ENCODE measurements at places on chromosomes 12 and 14.

- no peak for DNase-seq
These were observed 58.6 kb upstream of the PARP11 start for GRCh38 chr12:3931776-3932175.

- DNase-seq, result no peak
These were observed 2.5 kb downstream of the CAPS2 start for GRCh38 chr12:75327642-75328041.

- DNase-seq, result no peak
These were observed 28.5 kb downstream of the GPRC5A start for GRCh38 chr12:12919666-12920435.

DNA sequence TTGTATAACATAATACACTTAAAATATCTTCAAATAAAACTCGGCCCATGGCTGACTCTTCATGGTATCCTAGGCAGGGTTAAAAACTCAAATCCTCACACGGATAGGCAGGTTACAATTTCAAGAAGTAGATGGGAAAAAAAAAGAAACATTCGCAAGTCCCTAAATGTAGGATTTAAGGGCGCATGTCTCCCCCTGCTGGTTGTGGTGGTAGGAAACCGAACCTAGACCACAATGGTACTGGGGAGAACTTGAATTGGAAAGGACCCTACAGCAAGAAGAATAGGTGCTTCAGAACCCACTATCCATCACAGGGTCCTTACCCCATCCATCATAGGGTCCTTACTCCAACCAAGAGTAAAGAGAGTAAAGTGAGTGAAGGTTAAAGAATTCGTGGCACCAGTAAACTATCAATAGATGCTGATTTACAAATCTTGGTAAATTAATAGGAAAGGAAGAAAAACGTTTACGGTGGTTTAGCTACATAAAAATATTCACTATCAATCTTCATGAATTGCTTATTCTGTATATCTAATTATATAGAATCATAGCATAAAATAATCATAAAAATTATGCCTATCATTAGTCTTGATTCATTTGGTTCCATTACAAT lies 3.3 kb upstream of the CIPC start:
- peak; percentile 62 for DNase-seq

DNA sequence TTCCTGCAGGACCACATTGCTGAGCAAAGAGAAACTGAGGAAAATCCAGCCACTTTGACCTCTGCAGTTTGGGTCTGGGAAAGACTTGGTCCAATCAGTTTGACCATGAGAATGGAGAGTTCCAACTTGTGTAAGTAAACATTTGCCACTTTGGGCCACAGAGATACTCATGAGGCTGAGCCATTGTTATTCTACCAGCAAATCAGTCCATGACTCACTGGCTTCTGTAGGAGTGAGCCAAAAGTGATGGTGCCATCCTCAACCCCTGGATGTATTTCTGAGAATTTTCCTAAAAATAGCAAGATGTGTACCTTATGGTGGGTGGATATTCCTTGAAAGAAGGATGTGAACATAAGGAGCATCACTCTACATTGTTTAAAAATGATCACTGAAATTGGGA lies 192.9 kb upstream of the OR4E1 start:
- DNase-seq, result no peak

GRCh38 chr12:32272465-32272864 lies 126.9 kb upstream of the FGD4 start:
- DNase-seq, result no peak

- DNase-seq, result no peak
These were observed 1.6 kb downstream of the CMKLR1 start for GRCh38 chr12:108337235-108338223.

GRCh38 chr14:56854325-56854724 lies 44.0 kb upstream of the OTX2 start:
- DNase-seq, result no peak

GRCh38 chr14:59704054-59704645 lies 127.5 kb upstream of the CCDC175 start:
- DNase-seq, result no peak

- DNase-seq, result no peak
These were observed 28.5 kb downstream of the OSBPL8 start for GRCh38 chr12:76531056-76531455.

DNA sequence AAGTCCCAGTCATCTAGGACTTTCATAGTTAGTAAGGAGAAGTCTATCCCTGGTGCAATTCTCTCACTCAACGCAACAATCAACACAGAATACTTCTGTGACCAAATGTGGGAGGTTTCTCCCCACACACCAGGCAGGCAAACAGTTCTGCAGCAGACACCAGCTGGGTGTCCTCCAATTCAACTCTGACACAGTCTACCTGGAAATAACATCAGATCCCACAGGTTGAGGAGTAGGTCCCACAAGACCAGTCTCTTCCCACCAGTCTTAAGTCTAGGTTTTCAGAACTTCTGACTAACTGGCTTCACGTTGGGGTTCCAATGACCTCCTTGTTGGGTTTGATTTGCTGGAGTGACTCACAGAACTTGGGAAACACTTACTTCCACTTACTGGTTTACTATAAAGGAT lies 14.8 kb downstream of the ACOT6 start:
- DNase-seq, result no peak

DNA sequence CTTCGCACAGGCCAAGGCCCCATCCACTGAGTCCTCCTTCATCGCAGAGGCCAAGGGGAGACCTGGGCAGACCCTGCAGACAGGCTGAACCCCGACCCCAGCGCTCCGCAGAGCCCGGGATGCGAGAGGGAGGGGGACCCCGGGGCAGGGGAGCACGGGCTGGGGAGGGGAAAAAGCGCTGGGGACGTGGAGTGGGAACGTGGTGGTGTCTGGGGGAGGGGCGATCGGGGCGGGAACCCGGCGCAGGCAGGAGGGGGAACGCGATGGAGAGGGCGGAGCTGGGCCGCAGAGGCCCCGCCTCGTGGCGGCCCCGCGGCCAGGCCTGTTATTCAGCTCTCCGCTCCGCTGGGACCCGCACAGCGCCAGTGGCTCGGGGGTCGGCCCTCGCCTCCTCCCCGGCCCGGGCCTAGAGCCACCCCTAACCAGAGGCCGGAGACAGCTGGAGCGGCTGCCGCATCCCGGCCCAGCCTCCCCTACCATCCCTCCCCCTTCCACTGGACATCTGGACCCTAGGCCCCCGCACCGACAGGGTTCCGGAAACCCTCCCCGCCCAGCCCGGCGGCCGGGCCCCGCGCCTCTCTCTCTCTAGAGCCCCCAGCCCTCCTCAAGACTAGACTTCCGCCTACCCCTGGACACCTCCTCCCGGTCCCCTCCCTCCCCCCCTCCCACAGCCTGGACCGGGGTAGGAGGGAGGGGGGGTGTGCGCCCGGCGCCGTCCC lies at the start of gene ARHGEF25:
Gene ARHGEF25, plus strand, starts transcription at position 328 of the 719 bp plus-strand sequence. CDS start 460 bp downstream, outside the sequence.
- DNase-seq, result no peak

DNA sequence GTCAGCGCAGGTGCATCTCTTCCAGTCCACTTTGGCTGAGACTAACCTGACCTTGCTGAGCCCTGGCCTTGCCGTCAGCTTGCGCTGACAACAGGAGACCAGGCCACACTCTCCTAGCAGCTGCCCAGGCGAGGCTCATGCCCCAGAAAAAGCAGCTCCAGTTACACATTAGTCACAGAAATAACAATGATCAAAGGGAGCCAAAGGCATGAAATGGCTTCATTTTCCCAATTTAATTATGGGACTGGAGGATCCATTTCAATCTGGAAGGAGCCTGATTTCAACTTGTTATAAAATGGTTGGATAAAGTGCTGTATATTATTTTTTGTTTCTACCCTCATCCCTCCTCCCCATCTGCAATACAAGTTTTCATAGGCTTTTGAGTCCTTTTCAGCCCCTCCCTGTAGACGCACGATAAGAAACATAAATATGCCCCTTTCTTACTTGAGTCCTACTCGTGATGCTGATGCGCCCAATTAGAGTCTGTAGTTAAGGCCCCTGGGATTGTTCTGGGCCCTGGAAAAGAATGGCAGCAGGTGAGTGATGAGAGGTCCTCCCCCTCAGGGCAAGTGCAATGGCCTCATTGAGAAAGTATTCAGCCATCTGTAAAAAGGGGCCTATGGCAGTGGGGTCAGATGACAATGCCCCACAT lies 376.0 kb downstream of the C12orf75 start:
- DNase-seq, result peak; percentile 37

GRCh38 chr12:20704860-20705259 lies 9.7 kb downstream of the SLCO1C1 start:
- no peak for DNase-seq

- DNase-seq, result no peak
These were observed 145.5 kb upstream of the CDKN3 start for GRCh38 chr14:54251356-54251755.

GRCh38 chr12:127108360-127109215 lies 1158.4 kb upstream of the TMEM132C start:
- peak; percentile 16 for DNase-seq

- DNase-seq, result no peak
These were observed 5.2 kb upstream of the CCT2 start for GRCh38 chr12:69580074-69580473.

- no peak for DNase-seq
These were observed 17.8 kb upstream of the MEG3 start for GRCh38 chr14:100807979-100808734.

DNA sequence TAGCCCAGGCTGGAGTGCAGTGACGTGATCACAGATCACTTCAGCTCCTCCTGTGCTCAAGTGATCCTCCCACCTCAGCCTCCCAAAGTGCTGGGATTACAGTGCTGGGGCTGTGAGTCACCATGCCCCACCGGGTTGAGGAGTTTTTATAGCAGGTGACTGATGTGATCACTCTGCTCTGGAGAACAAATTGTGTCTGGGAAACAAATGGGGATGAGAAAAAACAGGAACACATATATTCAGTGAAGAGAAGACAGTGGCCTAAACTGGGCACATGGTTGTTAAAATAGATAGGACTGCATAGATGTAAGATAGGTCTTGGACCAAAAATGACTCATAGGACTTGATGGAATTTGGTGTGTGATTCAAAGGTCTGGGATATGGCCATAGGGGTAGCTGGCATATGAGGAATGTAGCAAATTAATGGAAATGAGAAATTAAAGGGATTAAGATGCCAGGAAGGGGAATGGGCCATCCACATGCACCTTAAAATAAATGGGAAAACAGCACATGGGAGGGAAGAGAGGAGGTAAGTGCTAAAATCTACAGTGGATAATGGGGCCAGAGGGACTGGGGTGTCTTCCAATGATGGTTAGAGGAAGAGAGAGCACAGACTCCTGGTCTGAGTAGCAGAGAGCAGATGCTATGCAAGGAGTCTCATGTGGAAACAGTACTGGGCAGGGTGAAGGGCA lies 11.2 kb downstream of the BCAT1 start:
- DNase-seq, result no peak

GRCh38 chr12:89228491-89228890 lies 123.8 kb downstream of the DUSP6 start:
- DNase-seq, result no peak

- no peak for DNase-seq
These were observed 20.0 kb downstream of the SARNP start for GRCh38 chr12:55797550-55797949.

- no peak for DNase-seq
These were observed 38.4 kb upstream of the FGD4 start for GRCh38 chr12:32360956-32361355.

DNA sequence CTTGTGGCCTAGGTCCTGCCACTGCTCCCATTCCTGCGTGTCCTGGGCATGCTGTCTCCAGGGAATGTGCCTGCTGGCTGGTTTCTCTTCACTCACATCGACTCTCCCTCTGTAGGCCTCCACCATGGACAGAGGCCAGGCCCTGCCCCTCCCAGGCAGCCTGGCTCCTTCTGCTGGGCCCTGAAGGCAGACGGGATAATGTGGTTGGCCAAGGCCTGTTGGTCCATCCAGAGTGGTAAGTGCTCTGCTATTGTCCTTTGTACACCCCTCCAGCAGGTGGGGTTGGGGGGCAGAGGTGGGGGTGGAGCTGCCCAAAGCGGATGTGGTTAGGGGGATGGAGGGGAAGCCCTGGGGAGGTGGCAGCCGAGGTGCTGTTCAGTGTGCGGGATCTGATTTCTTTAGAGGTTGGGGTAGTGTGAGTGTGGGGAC lies 9.5 kb upstream of the NR4A1 start:
- DNase-seq, result no peak

- DNase-seq, result no peak
These were observed 22.8 kb downstream of the GALNT4 start for GRCh38 chr12:89501793-89502192.

DNA sequence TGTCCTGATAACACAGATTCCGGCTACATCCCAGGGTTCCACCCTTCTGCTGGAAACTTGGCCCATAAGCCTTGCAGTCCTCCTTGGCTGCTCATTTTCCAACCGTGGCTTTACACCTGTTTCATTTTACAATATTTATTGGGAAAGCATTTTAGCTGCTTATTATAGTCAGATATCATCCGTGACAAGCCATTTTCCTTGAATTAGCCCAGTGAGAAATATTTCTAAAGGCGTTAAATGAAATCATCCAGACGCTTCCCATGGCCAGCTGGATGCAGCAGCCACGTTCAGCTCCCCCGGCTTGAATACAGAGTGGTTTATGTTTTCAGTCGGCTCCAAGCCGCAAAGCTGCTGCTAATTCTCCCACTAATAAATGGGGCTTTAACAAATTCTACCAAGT lies 245.0 kb upstream of the PELI2 start:
- no peak for DNase-seq

GRCh38 chr12:125583071-125583470 lies 517.8 kb downstream of the AACS start:
- no peak for DNase-seq

DNA sequence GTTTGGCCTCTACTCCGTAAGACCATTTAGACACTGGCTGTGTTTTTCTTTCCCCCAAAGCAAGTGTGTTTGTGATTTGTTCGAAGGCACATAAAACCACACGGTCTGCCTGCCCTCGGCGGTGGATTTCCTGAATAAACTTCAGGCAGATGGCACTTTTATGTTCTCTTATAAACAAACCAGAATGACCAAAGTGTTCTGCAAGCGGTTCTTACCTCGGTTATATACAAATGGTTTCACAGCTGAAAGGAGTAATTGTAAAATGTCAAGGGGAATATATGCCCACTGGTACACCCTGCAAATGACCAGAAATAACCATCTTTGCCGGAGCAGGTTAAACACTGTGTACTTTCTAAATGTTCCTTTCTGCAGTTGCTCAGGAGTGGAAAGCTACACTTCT lies 1475.8 kb upstream of the TMEM132C start:
- no peak for DNase-seq

GRCh38 chr12:42325326-42325652 lies 605 bp downstream of the ZCRB1 start:
- DNase-seq, result no peak

DNA sequence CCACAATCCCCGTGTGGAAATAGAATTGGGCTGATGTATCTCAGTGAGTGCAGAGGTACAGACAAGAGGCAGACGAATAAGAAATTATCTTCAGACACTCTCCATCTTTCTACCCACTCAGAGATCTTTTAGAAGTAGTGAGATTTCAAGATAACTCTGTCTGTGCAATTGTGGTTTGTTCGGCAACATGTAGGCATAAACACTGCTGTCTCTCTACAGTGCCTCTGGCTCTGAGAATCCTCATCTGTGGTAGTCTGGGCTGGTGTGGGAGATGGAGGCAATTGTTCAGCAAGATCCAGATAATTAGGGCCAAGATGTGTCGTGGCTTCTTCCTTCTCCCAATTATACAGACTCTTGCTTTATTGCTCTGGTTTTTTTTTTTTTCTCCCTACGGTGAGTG lies 3.1 kb downstream of the HOXC13 start:
- no peak for DNase-seq

- DNase-seq, result no peak
These were observed 1.8 kb downstream of the TMCC3 start for GRCh38 chr12:94648578-94648977.

- no peak for DNase-seq
These were observed 259.0 kb upstream of the ALG10 start for GRCh38 chr12:33763331-33763730.

All from DMS153 (cell line).